ENCODE measurements at places on chromosomes 4 and X.
A peak's percentile ranks its signal among the peaks of the same experiment; 100 is the strongest.

DNA sequence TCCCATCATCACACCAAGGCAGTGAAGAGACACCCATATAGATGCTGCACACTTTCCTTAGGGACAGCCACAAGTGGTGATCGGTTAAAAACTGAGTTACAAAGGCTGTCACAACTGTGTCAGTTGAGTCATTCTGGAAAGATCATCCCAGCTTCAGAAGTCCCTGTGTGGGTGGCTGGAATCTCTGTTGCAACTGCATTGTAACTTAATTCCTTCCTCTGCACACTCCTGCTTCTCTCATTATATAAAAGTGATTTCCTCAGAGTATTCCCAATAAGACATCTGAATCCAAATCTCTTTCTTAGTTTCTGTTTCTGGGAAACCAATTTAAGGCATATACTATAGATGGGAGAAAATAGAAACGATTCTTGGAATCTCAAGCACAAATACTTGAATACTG is 88.1 kb downstream of the FSTL5 start:
- no peak for DNase-seq

GRCh38 chrX:22300130-22300529 is 27.4 kb downstream of the CBLL2 start:
- no peak for DNase-seq

DNA sequence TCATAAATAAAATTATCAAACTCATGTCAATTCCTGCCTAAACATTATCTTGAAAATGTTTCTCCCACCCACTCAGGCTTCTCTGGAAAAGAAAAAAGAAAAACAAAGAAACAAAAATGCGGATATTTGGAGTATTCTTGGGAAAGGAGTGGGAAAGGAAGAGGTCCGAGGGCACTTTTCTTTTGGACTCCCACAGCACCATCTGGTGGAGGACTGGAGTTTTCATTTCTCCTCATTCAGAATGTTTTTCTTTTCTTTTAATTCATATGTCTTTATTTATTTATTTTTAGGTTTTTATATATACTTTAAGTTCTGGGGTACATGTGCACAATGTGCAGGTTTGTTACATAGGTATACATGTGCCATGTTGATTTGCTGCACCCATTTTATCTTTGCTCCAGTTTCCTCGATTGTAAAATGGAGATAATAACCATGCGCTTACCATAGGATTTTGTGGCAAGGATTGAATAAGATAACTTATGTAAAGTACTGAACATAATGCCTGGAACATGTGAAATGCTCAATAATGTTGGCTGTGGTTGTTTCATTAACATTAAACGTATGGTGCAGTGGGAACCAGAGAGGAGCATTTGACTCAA is 8.0 kb upstream of the KCNE5 start:
- DNase-seq: no peak

DNA sequence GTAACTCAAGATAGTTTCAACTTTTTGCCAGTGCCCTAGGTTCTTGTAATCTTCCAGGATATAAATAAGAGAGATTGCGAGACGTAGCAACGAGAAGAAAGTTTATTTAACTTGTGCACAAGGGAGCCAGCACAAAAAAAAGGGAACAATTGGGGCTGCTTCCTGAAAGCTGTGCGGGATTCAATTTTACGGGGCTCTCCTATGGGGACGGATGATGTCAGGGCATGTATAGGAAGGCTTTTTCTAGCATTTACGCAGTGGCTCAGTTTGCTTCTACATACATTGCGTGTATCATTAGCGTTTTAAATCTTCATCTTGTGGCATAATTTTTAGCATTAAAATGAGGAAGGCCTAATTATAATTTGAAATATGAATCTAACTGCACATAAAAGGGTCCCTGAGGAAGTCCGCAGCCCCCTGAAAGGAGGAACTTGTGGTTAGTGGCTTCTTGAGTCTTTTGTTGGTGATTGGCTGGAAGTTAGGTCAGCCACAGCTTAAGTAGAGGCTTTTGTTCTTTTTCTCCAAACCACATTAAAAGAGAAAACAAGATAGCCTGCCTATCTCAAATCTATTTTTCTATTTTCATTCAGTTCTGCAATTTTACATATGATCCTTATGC is 668.2 kb upstream of the NDST4 start:
- no peak for DNase-seq

DNA sequence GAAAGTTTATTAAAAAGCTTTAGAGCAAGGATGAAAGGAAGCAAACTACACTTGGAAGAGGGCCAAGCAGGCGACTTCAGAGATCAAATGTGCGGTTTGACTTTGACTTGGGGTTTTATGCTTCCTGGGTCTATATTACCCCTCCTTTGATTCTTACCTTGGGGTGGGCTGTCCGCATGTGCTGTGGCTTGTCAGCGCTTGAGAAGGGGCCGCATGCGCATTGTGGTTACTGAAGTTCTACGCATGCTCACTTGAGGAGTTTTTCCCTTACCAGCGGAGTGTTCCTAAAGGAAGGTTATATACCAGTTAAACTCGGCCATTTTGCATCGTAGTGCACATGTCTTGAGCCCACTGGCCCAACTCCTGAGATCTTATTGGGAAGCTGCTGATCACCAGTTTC is 9.9 kb downstream of the ZNF157 start:
- peak; percentile 42 for DNase-seq

GRCh38 chr4:94290245-94290644 is 52.4 kb downstream of the HPGDS start:
- no peak for DNase-seq

GRCh38 chr4:128596115-128596514 is 213.4 kb upstream of the JADE1 start:
- no peak for DNase-seq

GRCh38 chr4:174210354-174210753 is 73.1 kb downstream of the FBXO8 start:
- DNase-seq: no peak

DNA sequence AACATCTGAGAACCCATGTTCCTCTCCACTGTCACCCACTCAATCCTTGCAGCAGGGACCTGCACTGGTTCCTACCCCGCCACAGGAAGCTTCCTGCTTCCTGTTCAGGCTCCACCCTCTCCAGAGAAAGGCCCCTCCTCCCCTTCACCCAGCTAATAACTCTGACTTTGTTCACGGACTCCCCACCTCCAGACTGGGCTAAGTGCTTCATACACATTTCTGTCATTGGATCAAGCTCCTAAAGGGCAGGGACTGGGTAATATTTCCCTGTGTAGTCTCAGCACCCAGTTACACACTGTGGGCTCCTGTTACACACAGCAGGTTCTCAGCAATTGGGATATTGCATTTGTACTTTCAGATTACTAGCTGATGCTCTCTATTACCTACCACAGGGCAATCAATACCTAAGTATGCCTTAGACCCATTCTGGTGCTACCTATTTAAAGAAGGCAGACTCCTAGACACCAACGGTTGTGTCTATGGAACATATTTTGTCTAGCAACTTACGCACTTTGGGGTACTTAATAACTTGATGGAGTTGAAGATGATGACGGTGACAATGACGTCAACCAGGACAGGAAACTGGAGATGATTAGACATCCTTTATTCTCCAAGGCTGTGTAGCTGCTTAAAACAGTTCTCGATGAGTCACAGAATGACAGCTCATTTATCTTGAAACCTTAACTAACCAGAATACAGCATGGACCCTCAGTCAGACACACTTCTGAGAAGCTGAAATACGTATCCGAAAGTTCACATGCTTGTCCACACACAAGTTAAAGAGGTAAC is 58.1 kb downstream of the MAML3 start:
- peak; percentile 89 for DNase-seq

DNA sequence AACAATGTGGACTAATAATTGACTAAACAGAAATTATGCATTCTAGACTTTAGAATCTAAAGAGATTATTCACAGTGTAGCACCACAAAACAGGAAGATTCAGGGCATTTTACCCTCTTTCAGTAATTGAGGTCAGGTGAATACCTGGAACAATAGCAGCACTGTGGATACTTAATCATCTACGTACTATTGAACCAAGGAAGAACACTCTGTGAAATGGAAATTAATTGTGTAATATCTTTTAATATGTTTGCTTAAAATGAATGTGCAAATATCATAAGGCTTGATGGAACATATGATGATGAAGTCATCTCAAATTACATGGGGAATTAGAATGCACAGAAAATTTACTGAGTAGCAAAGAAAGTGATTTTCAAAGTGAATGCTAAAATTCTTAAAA is 68.5 kb upstream of the MAP9 start:
- no peak for DNase-seq

- peak; percentile 66 for DNase-seq
Measured at GRCh38 chrX:37825215-37825842, 22.0 kb downstream of the DYNLT3 start.
